Forelimb muscle (tissue), 1 donor: ENCODE measurements at places on chromosomes 3 and 15.

DNA sequence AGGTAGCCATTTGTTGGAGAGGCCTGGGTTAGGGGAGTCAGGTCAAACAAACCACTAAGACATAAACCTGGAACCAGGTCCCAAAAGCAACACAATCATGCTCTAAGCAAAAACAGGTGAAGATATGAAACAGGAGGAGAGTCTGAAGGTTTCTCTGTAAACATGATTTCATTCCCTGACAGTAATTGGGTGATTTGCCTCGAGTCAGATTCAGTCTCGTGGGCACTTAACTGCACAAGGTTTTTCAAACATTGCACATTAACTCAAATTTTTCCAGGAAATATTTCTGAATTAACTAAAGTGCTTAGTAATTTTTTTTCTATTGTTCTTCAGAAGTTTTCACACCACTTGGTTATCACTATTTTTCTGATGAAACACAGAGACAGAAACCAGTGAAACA is 27.8 kb downstream of the RORA start:
- DNase-seq: no peak

DNA sequence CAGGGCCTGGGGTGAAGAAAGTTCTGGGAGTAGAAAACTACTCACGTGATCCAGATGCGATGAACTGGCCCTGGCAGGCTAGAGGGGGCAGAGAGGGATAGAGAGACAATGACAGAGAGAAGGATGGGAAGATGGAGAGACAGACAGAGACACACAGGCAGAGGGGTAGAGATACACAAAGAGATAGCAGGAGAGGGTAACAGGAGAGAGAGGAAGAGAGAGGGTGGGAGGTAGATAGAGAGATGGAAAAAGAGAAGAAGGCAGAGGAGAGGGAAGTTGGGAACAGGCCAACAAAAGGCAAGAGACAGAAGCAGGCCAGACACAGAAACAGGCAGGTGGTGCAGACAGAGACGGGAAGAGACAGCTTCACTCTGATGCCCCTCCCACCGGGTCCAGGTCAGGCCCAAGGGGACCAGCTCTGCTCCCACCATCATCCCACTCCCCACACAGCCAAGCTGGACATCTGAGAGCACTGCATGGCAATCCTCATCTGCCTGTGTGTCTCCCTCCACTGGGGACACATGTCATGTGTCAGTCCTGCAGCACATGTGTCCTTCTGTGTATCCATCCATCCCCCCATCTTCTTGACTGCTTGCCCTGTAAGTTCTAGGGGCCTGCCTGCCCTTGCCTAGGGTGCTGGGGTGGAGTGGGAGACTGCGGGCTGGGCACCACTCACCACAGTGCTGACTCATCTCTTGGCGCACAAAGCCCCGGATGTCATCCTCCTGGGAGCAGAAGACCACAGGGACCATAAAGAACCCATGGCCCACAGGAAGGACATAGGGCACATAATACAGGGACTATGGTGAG is 2.2 kb upstream of the UCN2 start:
- DNase-seq: no peak

GRCh38 chr15:100199711-100200286 is 142.0 kb downstream of the ADAMTS17 start:
- no peak for DNase-seq

- DNase-seq: no peak
Observed at GRCh38 chr3:5023777-5024346, 44.6 kb downstream of the BHLHE40 start.

DNA sequence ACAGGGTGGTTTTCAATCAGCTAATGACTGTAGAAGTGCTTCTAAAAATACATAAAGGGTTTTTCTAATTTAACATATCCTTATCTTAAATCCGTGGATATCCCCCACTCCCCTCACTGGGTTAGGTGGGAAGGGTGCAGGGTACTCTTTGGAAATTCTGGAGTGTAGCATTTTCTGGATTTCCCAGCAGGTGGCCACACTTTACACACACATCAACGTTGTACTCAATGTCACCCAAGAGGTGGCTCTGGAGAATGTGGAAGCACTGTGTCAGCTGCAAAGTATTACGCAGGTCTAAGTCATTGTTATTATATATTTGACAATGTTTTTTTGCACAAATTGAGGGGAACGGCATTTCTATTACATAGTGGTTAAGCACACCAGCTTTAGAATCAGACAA is 168.8 kb downstream of the CHDH start:
- no peak for DNase-seq

- DNase-seq: no peak
Observed at GRCh38 chr15:70059476-70060213, 38.1 kb downstream of the TLE3 start.

DNA sequence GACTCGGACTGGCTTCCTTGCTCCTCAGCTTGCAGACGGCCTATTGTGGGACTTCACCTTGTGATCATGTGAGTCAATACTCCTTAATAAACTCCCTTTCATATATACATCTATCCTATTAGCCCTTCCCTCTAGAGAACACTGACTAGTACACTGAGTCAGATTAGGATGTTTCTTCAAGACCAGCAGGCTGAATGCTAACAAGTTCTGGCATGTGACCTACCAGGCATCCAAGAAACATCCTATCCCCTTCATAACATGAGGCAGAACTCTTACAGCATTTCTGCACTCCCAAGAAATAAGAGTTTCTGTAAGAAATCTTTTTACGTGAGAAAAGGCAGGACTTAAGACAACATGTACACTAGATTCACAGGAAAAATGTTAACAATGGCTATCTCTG is 9.3 kb downstream of the CFAP92 start:
- DNase-seq: no peak

- no peak for DNase-seq
Observed at GRCh38 chr15:85031086-85031943, 49.7 kb downstream of the PDE8A start.

- DNase-seq: no peak
Observed at GRCh38 chr15:97972366-97972765, 11.9 kb downstream of the ARRDC4 start.

- DNase-seq: no peak
Observed at GRCh38 chr3:30760040-30760695, 134.3 kb downstream of the GADL1 start.

DNA sequence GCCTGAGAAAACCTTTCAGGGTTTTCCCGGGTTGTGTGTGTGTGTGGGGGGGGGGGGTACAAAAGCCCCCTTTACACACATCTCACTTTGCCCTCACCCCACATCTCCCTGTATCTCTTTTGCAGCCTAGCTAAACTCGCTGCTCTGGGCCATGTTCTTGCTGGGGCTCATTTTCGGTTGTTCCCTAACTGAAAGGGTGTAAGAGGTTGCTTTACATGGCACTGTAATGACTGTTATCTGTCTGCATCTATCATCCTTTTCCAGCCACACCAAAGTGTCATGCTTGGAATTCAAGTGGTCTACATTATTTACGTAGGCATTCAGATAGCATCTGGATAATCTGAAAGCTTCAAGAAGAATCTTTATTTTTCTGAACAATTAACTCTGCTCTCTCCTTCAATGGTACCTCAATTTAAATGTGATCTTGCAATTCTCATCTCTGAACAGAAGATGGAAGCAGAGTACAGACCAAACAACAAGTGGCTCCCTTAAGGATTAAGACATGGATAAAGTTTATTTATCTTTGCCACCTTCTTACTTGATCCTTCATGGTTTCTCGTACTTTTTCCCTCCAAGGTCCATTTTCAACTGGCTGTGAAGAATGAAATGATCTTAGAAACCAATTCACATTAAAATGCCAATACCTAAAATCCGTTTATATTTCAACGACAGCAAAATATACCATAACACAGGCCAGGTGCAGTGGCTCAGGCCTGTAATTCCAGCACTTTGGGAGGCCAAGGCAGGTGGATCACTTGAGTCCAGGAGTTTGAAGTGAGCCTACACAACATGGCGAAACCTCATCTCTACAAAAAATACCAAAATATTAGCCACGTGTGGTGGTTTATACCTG is 34.9 kb downstream of the DCLK3 start:
- peak; percentile 36 for DNase-seq

DNA sequence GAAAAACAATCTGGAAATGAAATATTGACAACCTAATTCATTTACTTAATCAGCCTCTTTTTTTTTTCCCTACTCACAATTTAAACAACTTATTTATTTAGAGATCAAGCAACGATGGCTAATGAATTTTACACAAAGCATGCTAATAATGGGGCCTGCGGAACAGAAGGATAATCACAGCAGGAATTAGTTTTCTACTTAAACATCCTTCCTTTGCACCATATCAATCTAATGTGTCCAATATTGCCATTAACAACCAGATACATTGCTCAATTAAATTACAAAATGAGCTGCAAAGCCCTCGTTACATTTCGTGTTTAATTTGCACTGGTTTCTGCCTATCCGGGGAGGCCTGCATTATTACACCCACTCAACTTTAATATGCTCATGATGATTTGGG is 99.2 kb downstream of the RAB11A start:
- DNase-seq: no peak

DNA sequence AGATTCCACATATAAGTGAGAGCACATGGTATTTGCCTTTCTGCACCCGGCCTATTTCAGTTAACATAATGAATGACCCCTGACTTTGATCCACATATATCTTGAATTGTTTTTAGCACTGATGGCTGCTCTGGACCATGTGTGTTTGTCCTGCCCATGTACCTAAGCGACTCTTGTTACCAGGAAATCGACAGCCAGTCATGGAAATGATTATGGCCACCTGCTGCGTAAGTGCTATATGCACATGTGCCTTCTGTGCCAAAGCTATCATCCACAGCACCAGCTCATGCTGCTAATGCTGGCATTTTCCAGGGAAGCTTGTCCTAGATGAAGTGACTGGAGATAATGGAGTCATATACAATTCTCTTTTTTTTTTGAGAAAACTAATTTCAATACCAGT is 103.7 kb downstream of the PEX5L start:
- DNase-seq: no peak

DNA sequence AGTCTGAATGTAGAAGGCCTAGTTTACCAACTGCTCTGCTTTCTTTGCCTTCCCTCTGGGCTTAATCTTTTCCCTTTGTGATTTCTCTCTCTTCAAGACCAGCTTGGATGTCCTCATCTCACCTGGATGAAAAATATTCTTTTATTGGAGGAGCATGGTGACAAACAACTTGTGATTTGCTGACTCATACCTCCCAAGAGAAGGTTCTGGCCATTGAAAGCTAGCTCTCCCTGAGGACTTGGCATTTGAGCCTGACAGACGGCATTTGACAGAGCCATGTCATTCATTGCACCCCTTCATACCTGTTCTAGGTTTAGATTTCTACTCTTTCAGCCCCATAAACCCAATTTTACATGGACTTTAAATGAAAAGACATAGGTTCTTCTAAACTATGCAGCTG is 33.3 kb downstream of the ATG7 start:
- no peak for DNase-seq

GRCh38 chr3:172120912-172121311 is 81.5 kb downstream of the FNDC3B start:
- DNase-seq: no peak

DNA sequence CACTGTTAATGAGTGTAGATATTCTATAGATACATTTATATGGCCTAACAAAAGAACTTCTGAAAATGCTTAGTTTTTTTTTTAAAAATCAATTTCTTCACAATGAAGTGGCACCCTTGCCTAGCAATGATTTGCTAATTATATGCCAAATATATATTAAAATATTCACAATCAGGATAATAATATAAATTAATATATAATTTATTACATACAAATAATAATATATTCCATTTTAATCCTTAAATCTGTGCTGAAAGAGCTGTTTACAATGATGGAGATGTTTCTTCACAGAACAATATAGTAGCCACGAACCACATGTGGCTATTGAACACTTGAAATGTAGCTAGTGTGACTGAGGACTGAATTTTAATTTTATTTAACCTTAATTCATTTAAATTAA is 648.4 kb upstream of the GBE1 start:
- no peak for DNase-seq

DNA sequence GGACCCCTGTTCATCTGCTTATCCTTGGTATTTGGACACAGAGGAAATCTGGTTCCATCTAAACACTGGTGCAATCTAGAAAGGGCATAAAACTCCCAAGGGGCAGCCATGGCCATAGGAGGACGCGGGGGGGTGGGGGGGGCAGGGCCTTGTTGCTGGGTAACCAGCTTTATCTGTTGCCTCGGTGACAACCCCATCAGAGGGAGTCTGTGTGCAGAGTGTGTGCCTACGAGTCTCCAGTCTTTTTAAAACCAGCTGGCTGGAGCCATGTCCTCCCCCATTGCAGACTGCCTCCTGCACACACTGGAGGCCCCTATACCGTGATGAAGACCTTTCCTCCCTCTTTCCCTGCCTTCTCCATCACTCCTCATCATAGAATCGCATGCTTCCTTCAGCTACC is 26.4 kb upstream of the CORO2B start:
- no peak for DNase-seq

DNA sequence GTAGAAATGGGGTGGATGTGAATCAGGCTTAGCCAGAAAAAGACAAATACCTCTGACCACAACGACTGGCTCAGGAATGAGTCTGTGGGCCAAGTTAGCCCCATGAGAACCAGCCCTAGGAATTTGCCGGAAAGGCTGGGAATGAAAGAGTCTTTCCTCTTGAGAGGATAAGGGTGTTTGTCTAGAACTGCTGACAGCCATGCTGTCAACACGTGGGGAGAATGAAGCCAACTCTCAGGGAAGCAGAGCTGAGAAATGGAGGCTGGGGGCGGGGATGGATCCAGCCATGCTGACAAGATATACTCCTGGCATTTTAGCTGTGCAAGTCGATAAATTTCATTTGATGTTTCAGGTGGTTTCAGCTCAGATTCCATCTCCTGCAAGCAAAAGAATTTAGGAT is 10.6 kb upstream of the SLC6A1 start:
- no peak for DNase-seq

GRCh38 chr3:9185701-9186100 is 63.7 kb downstream of the SRGAP3 start:
- no peak for DNase-seq

DNA sequence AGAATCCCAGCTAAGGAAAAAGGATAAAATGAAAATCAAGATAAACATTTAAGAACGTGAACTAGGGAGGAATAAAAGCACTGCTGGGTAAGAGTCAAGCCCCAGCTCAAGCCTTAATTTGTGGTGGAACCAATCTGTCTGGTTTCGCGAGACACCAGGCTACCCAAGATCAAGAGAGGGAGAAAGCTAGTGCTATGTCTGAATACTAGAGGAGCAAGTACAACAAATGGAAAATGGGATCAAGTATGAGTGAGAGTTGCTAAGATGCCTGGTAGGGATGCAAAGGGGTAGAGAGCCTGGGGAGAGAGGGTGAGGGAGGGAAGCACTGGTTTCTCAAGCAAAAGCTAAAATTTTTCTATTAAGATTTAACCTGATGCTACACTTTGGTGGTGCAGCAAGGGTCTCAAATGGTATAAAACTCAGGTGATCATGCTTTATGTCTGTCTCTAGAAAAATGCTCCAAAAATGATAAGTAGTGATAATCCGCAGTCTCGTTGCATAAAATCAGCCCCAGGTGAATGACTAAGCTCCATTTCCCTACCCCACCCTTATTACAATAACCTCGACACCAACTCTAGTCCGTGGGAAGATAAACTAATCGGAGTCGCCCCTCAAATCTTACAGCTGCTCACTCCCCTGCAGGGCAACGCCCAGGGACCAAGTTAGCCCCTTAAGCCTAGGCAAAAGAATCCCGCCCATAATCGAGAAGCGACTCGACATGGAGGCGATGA is 1.7 kb upstream of the SETD5 start:
- no peak for DNase-seq

- DNase-seq: no peak
Observed at GRCh38 chr3:184306341-184306972, 7.4 kb downstream of the PSMD2 start.

GRCh38 chr3:171165983-171166382 is 139.5 kb upstream of the SLC2A2 start:
- DNase-seq: no peak
